Gastrocnemius medialis (tissue), 4 donors: ENCODE measurements at places on chromosomes 1 and 21.

- no peak for DNase-seq
Measured at GRCh38 chr1:183590244-183591191, at the start of gene NCF2. Gene NCF2 (minus strand): TSS chr1:183590459. CDS start chr1:183590329, 130 bp downstream.

- DNase-seq = no peak
Measured at GRCh38 chr1:160834945-160835565, 27.6 kb downstream of the CD244 start.

DNA sequence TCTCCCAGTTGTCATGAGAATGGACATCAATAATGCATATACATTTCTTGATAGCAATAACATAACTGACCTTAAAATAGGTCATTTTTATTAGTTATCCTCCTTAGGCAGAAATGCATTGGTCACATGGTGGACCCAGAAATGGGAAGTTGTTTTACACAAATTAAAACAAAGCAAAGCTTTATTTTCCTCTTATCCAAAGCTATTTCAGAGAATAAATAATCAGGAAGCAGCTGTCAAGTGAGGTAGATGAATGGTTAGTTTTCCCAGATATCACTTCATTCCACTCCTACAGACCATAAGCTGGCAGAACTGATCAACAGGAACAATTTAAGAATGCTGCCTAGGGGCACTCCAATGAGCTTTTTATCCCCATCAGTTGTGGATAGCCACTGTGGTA lies 16.0 kb upstream of the OLIG1 start:
- DNase-seq = no peak

- no peak for DNase-seq
Measured at GRCh38 chr1:241560146-241560848, 28.1 kb downstream of the KMO start.

DNA sequence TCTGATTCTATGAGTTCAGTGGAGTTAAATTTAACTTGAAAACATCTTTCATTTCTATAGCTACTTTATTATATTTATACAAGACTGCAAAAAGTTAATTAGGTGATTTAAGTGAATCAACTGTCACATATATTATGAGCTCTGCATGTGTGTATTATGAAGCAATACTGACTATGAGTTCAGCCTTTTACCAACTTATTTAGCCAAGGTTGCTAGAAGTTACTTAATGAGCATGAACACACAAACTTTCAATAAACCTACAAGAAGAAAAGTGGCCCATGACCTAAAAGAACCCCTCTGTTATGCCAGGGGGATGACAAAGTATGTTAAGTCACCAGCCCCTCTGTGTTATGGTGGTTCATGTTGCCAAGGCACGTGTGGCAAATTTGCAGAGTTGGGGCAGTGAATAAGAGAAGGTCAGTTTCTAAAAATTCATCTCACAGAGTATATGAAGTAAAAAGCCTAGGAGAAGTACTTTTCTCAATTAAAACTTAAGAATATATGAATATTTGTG lies 86.7 kb upstream of the LYPLAL1 start:
- DNase-seq = no peak
